ENCODE measurements at places on chromosomes 4 and X. TPM values are rescaled to one million over a fixed set of nuclear protein-coding genes. Genes with fewer than 3 reads are reported as not detected.

DNA sequence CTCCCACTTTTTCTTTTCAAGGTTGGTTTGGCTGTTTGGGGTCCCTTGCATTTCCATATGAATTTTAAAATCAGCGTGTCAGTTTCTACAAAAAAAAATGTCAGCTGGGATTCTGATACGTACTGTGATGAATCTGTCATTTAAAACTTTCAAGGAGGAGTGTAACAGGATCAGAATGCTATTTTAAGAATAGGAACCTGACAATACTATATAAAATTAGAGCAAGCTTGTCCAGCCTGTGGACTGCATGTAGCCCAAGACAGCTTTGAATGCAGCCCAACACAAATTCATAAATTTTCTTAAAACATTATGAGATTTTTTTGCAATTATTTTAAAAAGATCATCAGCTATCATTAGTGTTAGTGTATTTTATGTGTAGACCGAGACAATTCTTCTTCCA, 56.5 kb downstream of the TMEM164 start:
- no peak for DNase-seq

- no peak for DNase-seq
Measured at GRCh38 chr4:100164808-100165760, 25.2 kb downstream of the DDIT4L start.

Gene TRO
- 38.5 TPM for total RNA-seq

DNA sequence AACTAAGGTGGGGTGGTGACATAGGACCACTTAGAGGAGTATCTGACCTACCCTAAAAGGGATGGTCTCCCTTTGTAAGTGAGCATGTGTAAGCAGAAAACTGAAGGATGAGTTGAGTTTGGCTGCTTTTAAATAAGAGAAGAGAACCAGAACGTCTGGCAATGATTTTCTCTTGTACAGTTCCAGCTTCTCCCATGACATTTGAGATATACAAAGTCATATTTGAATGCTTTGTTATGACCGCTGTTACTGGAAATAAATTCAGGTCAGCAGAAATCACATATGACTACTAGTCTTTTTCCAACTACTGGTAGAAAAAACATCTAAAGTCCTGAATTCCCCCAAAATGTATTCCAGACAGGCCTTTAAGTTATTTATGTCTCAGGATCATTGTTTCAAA, 313.3 kb upstream of the BMP3 start:
- DNase-seq, result no peak
